ENCODE measurements at places on chromosomes 2 and 18.

GRCh38 chr2:205453202-205453601 is 229.1 kb upstream of the NRP2 start:
- DNase-seq, result no peak

DNA sequence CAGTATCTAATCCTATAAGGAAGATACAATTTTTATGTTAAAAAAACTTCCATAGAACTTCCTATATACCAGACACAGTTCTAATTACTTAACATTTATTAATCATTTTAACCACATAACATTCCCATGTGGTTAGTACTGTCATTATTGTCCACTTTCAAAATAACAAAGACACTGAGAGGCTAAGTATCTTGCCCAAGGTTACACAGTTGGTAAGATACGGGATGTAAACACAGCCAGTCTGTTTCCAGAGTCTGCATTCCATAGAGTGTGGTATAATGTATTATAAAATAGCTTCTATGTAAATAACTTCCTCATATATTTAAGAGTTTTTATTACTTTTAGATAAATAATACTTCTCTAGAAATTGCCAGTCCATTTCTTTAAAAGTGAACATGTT is 383.3 kb upstream of the ETAA1 start:
- no peak for DNase-seq

GRCh38 chr2:216546241-216546640 is 47.6 kb downstream of the RPL37A start:
- no peak for DNase-seq

DNA sequence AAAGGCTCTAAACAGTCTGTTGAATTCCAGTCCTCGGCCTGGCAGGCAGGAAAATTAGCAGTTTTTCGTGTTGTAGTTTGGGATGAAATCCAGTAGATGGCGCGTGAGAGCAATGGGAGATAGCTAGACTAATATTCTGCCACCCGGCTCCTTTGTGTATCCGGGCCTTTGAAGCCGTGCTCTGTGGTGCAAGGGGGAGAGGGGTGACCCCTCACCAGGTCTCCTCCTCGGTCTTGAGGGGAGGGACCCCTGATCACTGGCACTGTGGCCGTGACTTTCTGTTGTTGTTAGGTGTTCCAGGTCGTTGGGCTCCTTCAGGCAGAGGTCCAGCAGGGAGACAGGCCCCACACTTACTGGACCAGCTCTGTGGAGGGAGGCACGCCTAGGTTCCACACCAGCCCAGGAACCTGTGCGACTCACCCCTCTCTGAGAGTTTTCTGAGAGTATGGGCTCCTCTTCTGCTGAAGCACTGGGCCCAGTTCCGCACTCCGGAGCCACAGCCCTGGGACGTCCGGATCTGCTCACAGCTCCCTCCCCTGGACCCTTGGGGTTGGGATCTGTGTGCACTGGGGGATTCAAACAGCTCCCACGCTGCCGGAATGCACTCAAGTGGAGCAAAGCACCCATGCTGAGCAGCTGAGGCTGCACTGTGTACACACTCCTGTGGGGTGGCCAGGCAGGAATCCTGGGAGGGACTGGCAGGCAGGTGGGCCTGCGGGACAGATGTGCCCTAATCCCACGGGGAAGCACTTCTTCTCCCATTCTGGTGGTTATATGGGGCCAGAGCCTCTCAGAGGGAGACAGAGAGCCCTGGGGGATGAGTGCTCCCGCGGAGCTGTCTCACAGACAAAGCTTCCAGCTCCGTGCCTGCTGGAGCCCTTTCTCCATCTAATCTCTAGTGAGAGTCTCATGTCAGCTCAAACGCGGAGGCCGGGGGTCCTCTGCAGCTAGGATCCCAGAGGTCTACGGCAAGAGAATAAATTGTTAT is 8.8 kb downstream of the GKN2 start:
- peak; percentile 53 for DNase-seq

DNA sequence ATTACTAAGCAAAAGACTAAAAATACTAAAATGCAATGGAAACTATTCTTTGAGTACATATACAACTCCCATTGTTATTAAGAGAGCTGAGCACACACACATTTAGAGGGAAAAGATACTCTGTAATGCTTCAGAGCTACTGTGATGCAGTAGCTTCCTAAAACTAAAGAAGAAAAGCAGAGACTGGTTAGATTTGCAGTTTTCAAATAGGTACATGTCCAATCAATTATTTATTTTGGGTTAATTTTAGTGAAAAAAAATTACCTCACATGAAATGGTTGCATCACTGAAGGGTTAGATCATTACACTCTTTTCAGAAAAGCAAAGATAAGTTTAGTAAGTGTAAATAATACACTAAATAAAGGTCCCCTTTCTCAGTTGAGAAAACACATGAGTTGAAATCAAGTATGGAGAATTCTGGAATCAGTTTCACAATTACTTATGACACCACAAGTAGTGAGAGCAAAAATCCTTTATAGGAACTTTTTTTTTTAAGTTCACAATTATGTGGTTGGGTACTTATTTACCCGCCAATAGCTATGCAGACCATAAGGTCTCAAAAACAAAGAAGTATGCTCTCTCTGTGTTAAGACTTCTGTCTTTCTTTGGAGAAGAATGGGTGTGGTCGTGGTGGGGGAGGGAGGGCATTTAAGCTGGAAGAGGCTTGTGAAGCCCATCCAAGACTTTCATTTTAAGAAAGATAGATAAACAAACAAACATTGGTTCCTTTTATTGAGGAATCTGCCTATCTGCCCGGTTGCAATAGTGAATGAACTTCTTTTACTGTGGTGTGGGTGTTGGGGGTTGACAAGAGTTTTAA is 25.3 kb upstream of the SERTAD2 start:
- no peak for DNase-seq

- no peak for DNase-seq
These were observed 113.4 kb upstream of the GLI2 start for GRCh38 chr2:120622159-120622869.

DNA sequence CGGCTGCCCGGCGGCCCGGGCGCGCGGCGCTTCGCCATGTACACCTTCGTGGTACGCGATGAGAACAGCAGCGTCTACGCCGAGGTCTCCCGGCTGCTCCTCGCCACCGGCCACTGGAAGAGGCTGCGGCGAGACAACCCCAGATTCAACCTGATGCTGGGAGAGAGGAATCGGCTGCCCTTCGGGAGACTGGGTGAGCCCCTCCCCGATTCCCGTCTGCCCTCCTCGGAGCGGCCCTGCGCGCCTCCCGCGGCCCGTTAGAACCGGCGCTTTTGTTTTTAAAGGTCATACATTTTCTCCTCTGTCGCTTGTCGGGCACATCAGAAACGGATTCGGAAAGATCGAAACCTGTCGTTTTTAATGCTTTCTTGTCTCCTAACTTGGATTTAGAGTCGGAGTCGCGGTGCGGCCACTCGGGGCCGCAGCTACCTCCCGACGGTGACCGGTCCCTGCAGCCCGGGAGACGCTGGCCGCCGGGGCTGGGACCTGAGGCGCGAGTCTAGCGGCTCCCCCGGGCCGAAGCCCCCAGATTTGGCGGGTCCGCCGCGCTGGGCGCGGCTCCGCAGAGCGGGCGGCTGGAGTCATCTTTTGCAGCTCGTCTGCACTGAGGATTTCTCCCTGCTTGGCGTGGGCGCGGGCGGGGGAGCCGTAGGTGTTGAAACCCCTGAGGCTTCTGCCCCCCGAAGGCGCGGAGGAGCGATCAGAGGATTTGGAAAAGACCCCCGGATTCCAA is 519 bp downstream of the TTL start:
- DNase-seq, result no peak

DNA sequence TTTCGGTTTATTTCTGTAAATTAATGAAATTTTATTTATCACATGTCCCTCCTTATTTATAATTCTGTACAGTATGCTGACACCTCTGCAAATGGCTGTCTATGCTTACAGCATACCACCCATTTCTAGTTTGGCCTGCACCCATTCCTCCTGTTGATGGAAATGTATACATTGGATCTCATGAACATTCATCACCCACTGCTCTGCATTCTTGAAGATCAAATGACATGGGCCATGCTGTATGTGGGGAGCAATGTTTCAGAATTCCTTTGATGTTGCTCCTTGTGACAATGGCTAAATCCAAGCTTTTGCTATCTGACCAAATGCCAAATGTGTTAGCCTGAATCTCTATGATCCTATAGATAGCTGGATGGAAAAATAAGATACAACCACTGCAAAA is 55.3 kb upstream of the ITGB6 start:
- no peak for DNase-seq

DNA sequence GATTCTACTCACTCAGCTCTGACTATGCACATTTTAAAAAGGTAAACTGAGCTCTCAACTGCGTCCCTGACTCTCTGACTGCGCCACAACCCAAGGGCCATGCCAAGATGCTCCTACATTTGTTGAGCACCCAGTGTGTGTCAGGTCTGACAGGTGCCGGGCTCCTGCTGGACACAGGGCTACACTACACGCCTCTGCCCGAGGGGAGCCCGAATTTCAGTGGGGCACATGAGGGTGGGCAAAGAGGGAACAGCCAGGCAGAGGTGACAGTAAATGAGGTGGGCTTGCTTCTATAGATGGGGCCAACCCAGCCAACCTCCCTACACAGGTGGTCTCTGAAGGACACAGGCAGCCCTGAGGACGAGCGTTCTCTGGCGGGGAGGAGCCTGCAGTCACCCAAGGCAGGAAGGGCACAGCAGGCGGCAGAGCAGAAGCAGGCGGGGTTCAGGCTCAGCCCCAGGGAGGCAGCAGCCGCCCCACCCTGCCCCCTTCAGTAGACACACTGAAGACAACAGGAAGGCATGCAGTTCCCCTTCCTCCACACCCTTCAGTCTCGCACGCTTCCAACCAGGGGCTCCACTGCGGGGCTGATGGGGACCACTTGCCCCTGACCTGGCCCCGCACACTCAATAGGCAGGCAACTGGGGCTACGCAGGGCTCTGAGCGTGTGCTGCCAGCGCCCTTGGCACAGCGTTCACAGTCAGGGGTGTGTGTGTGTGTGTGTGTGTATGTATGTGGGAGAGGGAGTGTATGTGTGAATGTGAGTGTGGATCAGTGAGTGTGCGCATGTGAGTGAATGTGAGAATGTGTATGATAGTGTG is 98.4 kb downstream of the UXS1 start:
- DNase-seq, result peak; percentile 45

- no peak for DNase-seq
These were observed 134.4 kb upstream of the TPO start for GRCh38 chr2:1278861-1279260.

GRCh38 chr18:10207682-10208345 is 246.6 kb upstream of the APCDD1 start:
- no peak for DNase-seq

- DNase-seq, result no peak
These were observed 3.3 kb downstream of the PAX3 start for GRCh38 chr2:222295368-222296062.

Measured in activated T-cell treated with anti-CD3 and anti-CD28 coated beads for 24 hours (primary cell).